ENCODE measurements at places on chromosomes 5 and 9. TPM values are rescaled to one million over a fixed set of nuclear protein-coding genes. Genes with fewer than 3 reads are reported as not detected.

Gene DBH
- total RNA-seq, result 0.29 TPM

- peaks cover 2% of the 10 kb centered on the region for H3K4me1 ChIP-seq
- no peak for DNase-seq
- H3K36me3 ChIP-seq, result peaks cover 44% of the 10 kb centered on the region
- H3K27me3 ChIP-seq, result no peaks in the 10 kb centered on the region
- H3K27ac ChIP-seq, result no peak overlapping the region
Measured at GRCh38 chr9:89313842-89314241, 2.8 kb downstream of the CKS2 start.

- H3K4me1 ChIP-seq, result peaks cover 6% of the 10 kb centered on the region
- H3K4me3 ChIP-seq, result no peak overlapping the region
- H3K27ac ChIP-seq, result no peak overlapping the region
- no peaks in the 10 kb centered on the region for H3K36me3 ChIP-seq
- H3K27me3 ChIP-seq, result no peaks in the 10 kb centered on the region
- DNase-seq, result no peak
Measured at GRCh38 chr9:117300371-117301110, 114.3 kb downstream of the ASTN2 start.

DNA sequence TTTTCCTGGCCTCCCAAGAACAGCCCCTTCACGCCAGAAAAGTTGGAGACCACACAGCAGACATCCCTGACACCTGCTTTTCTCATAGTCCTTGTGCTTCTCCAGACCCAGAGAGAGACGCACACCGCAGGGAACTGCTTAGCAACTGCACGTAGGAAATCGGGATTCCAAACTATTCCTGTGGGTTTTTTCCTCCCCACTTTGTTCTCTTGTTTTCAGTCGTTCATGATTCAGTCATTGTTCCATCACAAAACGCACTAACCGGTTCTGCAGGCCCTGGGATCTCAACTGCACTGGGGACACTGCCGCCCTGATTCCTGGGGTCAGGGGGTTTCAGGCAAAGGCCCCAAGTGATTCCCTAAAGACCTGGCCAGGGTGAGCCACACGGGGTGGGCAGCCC, 588.0 kb upstream of the KLF4 start:
- H3K4me1 ChIP-seq, result no peaks in the 10 kb centered on the region
- H3K27ac ChIP-seq, result no peak overlapping the region
- H3K36me3 ChIP-seq, result no peaks in the 10 kb centered on the region
- DNase-seq, result no peak
- no peak overlapping the region for H3K4me3 ChIP-seq

GRCh38 chr5:81639556-81639955, 111.3 kb downstream of the SSBP2 start:
- H3K36me3 ChIP-seq, result no peaks in the 10 kb centered on the region
- H3K4me3 ChIP-seq, result no peak overlapping the region
- H3K4me1 ChIP-seq, result no peaks in the 10 kb centered on the region
- H3K27me3 ChIP-seq, result no peaks in the 10 kb centered on the region
- DNase-seq, result no peak
- H3K27ac ChIP-seq, result no peak overlapping the region

Data from H1 (cell line).